ENCODE measurements at places on chromosomes 5 and 9.

DNA sequence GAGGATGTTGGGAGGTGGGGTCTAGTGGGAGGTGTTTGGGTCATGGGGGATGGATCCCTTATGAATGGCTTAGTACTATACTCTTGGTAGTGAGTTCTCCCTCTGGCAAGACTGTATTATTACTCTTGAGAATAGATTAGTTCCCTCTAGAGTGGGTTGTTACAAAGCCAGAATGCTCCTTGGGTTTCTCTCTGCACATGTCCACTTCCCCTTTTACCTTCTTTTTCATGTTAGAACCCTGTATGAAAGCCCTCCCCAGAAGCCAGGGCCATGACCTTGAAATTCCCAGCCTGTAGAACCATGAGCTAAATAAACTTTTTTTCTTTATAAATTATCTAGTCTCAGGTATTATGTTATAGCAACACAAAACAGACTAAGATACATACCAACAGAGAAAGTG, 31.1 kb downstream of the SLC24A2 start:
- no peak for DNase-seq

GRCh38 chr5:166341740-166342337, 1949.6 kb upstream of the WWC1 start:
- no peak for DNase-seq

DNA sequence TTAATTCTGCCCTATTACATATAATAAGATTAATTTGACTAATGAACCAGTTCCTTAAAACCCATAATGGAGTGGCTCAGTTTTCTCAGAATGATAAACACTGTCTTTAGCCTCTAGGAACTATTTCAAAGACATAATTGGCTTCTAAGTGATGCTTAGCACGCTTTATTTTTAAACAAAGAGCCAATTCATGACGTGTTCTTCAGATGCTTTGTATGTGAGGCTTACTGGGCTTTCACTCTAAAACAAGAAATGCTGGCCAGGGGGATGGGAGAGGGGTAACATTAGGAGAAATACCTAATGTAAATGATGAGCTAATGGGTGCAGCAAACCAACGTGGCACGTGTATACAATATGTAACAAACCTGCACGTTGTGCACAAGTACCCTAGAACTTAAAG, 7.6 kb upstream of the SFXN1 start:
- DNase-seq: no peak

- peak; percentile 66 for DNase-seq
Observed at GRCh38 chr5:95863383-95863757, 40.8 kb upstream of the GLRX start.

Data from umbilical cord (tissue), 2 donors.